ENCODE measurements at places on chromosomes 3 and 15.

- no peak for DNase-seq
Measured at GRCh38 chr3:143286392-143287010, 166.9 kb downstream of the CHST2 start.

DNA sequence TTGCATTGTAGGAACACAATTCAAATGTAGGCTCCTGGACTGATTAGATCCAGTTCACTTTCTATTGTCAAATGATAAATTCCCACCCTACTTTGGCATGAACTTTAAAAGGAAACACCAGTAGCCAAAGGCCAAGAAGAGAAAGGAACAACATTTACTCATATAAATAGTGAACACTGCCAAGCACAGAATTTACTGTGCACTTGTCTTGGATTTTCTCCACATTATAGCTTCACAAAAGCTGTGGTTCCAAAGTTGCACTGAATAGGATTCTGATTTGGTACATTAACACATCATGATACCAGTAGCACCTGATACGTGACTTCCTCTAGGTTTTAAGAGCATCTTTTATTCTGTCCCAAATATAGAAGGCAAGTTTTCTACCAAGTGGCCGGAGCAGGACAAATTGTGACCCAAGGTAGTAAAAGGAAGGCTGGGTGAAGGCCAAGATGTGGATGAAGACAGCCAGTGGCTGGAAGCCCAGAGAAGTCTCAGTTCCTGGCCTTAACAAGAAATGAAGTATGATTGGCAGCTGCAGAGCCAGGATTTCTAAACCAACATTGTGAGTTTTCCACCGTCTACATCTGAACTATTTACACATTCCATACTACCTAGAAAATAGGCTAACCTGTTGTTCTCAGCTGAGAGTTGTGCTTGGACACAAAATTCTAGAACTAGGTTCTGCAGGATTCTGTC lies 206.7 kb downstream of the THRB start:
- no peak for DNase-seq

DNA sequence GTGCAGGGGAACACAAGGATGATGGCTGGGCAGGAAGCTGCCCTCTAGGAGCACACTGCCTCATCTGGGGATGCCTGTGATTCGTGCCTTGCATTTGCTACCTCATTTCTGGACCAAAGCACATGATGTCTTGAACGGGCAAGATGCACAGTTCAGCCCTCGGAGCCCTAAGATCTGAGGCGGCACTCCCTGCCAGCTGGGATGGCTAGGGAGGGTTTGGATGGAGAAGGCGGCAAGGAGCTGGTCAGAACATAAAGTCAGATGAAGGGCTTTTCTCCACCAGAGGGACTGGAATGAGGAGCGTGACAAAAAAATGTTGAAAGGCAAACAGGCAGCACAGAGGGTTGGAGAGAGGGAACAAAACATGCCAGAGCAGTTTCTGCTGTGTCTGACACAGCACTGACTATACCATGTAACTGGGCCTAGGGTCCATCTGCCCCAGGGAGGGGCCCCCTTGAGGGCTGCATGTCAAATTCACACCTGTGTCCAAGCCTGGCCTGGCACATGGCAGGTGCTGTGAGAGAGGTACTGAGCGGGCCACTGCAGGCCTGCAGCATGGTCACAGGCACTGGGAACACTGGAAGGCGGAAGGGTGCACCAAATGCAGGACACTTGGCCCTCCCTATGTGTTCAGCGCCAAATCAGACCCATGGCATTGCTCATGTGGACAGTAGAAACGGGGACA lies 21.7 kb downstream of the TMEM43 start:
- no peak for DNase-seq

- no peak for DNase-seq
Measured at GRCh38 chr15:93317772-93318171, 228.8 kb upstream of the RGMA start.

DNA sequence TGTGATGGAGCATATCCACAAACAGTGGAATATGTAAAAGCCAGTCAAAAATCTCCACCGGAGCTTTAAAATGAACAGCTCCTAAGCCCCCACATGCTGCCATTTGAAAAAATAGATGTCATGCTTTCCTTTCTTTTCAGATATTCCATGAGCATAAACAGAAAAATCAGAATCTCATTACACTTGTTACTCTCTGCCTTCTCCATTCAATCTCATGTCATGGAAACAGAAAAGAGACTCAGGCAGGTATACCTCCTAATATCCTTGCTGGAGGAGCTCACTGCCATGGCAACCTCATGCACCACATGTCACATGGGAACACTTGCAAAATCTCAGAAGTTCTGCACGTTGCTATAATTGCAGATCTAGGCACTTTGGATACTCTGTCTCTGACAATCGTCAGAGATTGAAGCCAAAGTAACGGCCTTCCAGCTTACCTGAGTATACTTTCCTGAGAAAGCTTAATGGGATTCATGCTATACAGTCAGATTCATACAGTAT lies 317.0 kb upstream of the ADAMTS9 start:
- no peak for DNase-seq

DNA sequence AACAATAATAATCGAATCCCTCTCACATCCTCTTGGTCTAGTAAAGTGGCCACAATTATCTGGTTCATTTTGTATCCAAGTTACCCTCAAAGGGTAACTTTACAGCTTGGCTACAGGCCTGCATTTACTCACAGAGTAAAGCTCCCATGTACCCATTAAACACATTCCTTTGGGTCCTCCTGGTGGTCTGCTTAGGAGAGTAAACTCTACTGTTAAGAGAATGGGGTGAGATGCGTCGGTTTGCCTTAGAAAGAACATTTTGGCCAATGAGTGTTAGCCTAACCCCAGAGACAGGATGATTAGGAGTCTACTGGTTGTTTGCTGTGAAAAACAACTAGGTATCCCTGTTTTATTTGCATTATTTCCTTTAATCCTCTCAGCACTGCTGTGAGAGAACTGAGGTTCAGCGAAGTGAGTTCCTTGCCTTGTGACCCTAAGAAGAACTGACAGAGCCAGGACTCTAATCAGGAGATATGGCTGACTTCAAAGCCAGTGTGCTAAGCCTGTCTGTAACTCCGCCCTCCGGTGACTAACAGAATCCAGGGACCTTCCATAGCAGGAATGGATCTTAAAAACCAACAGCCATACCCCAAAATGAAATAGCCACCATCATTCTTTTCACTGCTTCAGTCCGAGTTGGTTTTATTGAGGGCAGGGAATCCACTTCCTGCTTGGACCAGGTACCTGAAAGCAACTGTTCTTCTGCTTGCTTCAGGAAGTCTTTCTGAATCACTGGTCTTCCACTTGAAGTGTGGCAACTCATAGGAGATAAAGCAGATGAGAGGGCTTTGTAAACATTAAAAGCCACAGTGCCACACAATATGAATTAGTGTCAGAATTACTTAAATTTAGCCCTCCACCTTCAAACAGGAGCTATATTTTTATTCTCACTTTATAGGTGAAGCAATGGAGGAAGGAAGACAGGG lies 317.3 kb upstream of the WNT5A start:
- no peak for DNase-seq

DNA sequence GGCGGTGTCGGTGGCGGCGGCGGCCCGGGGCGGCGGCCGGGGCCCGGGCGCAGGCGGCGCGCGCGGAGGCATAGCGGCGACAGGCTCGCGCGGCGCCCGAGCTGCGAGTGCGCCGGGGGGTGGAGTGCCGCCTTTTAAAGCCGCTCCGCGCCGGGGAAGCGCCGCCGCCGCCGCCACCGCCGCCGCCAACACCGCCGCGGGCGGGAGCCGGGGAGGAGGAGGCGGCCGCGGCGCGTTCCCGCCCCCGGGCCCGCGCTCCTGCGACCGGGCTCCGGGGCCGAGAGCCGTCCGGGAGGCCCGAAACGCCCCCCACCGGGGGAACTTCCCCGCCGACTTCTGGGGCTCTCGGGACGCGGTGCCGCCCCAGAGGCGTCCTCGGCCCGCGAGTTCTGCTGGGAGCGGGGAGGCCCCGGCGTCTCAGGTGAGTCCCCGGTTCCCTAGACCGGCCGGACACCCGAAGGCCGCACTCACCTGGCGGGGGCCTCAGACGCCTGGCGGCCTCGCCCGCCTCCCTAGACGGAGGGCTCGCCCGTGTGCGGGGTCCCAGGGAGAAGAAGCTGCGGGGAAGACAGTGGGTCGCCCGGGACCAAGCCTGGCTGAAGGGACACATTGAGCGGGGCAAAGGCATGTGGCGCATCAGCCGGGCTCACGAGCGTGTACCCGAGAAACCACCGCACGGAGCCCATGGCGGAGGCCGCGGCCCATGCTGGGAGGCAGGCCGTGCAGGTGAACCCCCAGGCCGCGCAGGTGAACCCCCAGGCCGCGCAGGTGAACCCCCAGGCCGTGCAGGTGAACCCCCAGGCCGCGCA lies at the start of gene PCSK6:
PCSK6 (minus strand) TSS at position 109 of the 809 bp plus-strand sequence; CDS start at position 72, 37 bp downstream.
- DNase-seq: no peak

- no peak for DNase-seq
Measured at GRCh38 chr3:154151969-154152368, 30.8 kb downstream of the ARHGEF26 start.

GRCh38 chr3:138620431-138620830 lies 11.9 kb downstream of the FAIM start:
- DNase-seq: no peak

DNA sequence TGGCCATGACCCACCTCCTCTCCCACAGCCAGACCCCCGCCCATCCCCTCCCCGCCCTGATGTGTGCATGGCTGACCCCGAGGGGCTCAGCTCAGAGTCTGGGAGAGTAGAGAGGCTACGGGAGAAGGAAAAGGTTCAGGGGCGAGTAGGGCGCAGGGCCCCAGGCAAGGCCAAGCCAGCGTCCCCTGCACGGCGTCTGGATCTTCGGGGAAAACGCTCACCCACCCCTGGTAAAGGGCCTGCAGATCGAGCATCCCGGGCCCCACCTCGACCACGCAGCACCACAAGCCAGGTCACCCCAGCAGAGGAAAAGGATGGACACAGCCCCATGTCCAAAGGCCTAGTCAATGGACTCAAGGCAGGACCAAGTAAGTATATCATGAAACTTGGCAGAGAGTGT lies 11.7 kb downstream of the MAP1A start:
- no peak for DNase-seq

- no peak for DNase-seq
Measured at GRCh38 chr3:128327606-128328031, 139.1 kb downstream of the DNAJB8 start.

DNA sequence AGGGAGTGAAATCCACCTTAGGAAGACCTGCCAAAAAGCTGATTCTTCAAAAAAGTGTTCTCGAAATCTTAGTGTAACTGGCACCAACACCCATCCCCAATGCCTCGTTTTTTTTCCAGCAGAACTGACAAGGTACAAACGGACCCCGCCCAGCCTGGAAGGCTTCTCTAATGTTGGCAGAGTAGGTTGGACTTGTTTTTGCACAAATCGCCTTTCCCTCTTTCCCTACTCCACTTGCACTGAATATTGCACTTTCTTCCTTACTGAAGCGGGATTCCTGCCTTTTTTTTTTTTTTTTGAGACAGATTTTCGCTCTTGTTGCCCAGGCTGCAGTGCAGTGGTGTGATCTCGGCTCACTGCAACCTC lies 544 bp upstream of the TIMMDC1 start:
- no peak for DNase-seq

GRCh38 chr3:48651771-48652170 lies 10.9 kb downstream of the CELSR3 start:
- DNase-seq: no peak

GRCh38 chr3:50325497-50326181 lies 2.4 kb downstream of the TUSC2 start:
- no peak for DNase-seq

- DNase-seq: no peak
Measured at GRCh38 chr3:189721873-189722665, 90.9 kb downstream of the TP63 start.

- peak; percentile 9 for DNase-seq
Measured at GRCh38 chr15:101723171-101723873, 951 bp downstream of the TARS3 start.

DNA sequence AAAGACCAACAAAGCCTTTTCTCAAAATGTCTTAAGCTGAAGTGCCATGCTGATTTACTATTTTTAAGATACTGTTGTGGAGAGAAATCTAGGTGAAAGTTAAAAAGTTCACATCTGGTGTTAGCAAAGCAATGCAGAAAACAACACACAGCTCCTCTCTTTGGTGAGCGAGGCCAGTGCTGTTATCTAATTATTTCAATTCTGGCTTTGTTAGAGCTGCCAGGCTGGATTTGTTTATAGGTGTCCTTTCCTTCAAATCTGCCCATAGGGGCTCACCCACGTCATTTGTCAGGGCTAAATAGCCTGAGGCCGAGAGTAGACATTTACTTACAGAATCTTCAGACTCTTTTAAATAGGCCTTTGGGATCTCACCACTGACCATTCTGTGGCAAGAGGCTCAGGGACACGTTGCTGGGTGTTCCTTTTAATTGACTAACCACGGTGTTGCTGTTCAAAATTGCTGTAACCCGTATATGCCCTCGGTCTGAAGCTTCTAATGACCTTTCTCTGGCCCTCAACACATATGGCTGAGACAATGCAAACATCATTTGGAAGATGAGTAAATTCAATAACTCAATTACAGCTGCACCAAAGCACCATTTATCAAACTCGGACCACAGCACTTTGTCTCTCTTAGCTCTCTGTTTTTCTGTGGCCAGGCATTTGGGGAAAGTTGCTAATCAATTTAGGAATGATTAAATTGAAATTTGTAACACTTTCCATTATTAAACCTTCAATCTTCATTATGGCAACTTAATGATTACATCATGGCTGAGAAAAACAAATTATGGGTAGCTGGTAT lies 152.6 kb downstream of the PDZRN3 start:
- DNase-seq: no peak

- no peak for DNase-seq
Measured at GRCh38 chr15:73751511-73751898, 1.6 kb downstream of the INSYN1 start.

- DNase-seq: no peak
Measured at GRCh38 chr3:192494174-192494573, 233.2 kb downstream of the FGF12 start.

GRCh38 chr3:20194793-20195460 lies 8.9 kb upstream of the SGO1 start:
- no peak for DNase-seq

- DNase-seq: no peak
Measured at GRCh38 chr3:191997093-191997492, 536.1 kb downstream of the PYDC2 start.

DNA sequence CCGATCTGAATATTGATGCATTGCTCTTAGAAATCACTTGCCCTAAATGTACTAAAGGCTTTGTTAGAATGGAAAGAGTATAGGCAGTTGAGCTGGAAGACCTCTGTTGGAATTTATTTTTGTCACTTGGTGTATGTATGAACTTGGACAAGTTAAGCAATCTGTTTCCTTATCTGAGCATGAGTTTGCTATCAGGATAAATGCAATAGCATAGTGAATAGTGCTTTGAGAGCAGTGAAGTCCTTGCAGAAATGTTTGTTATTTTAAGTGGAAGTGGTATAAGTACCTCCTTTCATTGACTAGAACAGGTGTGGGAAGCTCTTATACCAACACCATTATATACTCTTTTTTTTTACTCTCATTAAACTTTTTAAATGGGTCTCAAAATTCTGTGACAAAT lies 146.4 kb upstream of the ONECUT1 start:
- DNase-seq: no peak

GRCh38 chr3:126373682-126374601 lies 16.7 kb upstream of the KLF15 start:
- DNase-seq: no peak

GRCh38 chr3:128701342-128702212 lies 24.4 kb upstream of the RAB7A start:
- DNase-seq: no peak

- no peak for DNase-seq
Measured at GRCh38 chr3:120625159-120625586, 29.0 kb downstream of the NDUFB4 start.

- DNase-seq: no peak
Measured at GRCh38 chr3:62046326-62046725, 327.0 kb downstream of the FEZF2 start.

- DNase-seq: no peak
Measured at GRCh38 chr3:46930166-46930944, 46.2 kb downstream of the CCDC12 start.

GRCh38 chr3:62723166-62723913 lies 151.9 kb downstream of the CADPS start:
- no peak for DNase-seq

All from stimulated activated CD8-positive, alpha-beta memory T cell treated with anti-CD3 and anti-CD28 coated beads, Interleukin-7, amount 100 ng/mL, for 1 hour (primary cell).